GM10248 (cell line): ENCODE measurements at places on chromosomes 3 and 15.
A peak's percentile ranks its signal among the peaks of the same experiment; 100 is the strongest.

DNA sequence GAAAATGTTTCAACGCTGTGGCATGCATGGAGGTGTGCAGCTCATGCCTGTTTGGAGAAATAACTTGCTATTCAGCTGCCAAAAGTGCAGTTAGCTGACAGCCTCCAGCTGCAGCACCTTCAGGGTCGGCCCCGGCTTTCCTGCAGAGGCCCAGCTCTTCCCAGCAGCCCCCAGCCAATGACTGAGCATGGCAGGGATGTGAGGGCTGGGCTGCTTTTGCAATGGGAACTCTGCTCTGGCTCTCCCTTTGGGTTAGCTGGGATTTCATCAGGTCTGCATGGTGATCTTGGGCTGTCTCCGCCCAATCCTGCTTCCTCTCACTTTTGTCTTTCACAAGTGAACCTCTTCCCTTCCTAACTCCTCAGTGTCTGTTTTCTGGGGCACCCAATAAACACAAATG is 396.6 kb downstream of the EPHB1 start:
- DNase-seq, result no peak

DNA sequence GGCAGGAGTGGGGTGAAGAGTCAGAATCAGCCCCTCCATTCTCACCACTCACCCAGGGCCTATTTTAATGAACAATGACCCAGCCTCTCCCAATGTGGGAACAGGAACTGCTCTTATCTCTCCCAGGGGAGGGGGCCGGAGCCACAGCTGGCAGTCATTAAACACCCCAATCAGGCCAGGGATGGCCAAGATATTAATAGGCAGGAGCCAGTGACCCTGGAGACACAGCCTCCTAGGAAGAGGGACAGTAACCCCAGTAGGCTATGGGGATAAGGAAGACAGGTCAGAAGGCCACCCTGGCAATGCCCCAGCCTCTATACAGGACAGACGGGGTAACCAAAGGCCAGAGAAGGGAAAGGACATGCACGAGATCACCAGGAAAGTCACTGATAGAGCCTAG is 38.6 kb downstream of the VIPR1 start:
- DNase-seq, result no peak

- DNase-seq, result no peak
Observed at GRCh38 chr3:39232859-39233258, 40.5 kb upstream of the XIRP1 start.

GRCh38 chr3:113736548-113737089 is 9.4 kb downstream of the NAA50 start:
- DNase-seq, result peak; percentile 40

DNA sequence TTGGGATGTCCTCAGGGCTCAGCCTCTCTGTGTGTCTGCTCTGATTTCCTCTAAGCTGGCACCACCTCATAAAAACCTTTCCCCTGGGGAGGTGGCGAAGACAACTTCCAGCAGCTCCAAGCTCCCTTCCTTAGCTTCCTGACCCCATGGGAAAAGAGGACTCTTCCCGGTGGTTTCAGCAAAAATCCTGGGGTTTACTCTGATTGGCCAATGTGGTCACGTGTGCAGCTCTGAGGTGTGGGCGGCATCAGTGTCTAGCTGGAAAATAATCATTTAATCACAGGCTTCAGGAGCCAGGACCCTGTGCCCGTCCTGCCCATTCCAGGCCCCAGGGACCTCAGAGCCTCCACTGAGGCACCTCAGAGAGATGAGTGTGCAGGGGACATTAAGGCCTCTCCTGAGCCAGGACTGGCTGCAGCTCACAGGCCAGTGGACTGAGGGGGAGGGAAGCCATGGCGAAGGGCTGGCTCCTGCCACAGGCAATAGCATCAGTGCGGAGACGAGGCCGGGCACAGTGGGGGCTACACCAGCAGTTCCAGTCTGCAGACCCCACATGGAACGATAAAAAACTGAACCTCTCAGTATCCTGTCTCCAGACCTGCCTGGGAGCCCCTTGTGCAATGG is 104.1 kb downstream of the TPRA1 start:
- no peak for DNase-seq

DNA sequence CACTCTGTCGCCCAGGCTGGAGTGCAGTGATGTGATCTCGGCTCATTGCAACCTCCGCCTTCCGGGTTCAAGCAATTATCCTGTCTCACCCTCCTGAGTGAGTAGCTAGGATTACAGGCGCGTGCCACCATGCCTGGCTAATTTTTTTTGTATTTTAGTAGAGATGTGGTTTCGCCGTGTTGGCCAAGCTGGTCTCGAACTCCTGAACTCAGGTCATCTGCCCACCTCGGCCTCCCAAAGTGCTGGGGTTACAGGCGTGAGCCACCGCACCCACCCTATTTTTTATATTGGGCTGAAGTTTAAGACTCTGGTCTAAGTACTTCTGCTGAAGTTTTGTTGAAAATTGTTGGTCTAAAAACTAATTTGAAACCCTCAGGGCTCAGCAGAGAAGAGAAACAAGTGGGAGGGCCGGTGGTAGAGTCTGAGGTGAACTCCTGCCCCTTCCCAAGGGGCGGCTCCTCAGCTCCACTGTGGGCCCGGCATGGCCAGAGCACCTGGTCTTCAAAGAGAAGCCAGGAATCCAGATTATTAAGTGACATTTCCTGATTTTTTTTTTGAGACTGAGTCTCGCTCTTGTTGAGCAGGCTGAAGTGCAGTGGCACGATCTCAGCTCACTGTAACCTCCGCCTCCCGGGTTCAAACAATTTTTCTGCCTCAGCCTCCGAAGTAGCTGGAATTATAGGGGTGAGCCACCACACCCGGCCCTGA is 4.0 kb downstream of the HDAC11 start:
- no peak for DNase-seq

DNA sequence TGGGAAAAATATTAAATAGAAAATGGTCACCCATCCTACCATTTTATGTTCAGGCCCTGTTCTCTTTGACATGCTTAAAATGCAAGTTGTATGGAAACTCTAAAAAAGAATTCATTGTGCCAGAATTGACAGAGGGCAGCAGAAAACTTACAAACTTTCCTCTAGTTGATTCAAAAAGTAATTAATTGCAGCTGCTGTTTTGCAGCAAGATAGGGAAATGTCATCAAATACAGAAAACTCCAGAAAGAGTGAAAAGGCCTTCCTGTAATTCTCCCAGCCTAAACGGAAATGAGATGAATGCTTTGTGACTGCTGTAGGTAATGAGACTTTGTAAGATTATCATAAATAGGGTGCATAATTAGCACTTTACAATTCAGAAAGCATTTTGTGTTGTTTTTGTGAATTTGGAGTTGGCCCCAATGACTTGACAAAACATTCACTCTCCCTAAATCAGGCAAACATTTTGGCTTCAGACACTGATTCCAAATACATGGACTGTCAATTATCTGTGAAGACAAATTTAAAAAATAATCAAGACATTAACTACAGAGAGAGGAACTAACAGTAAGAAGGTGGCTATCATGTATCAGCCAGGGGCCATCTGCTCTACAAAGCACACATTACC is 861.8 kb downstream of the SQOR start:
- no peak for DNase-seq

DNA sequence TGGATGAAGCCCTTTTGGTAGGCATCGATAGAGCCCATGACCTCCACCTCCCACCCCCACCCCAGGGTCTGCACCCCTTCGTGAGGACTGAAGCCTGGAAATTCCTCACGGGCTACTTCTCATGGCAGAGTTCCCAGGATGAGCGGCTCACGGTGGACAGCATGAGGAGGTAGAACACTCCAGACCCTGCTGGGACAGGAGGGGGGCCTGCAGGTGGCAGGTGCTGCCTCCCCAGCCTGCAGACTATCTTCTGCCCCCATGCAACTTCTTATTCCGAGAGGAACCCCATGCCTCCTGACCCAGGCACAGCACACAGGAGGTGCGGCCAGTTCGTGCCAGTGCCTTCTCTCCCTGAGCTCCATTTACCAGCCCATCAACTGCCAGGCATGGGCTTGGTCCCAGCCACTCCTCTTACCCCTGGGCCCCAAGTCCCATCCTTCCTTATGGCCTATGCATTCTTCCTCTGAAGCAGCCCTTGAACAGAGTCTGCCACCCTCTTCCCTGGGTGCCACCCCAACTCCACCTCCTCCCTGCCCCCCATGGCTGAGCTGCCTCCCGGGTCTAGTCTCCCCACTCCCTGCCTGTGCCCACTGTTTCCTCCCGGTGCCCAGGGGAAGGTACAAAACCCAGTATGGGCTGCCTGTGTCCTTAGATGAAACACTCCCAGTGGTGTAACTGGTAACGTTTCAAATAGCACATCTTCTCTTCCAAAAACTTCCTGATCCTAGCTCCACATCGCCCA is 8.4 kb downstream of the TBC1D21 start:
- no peak for DNase-seq

DNA sequence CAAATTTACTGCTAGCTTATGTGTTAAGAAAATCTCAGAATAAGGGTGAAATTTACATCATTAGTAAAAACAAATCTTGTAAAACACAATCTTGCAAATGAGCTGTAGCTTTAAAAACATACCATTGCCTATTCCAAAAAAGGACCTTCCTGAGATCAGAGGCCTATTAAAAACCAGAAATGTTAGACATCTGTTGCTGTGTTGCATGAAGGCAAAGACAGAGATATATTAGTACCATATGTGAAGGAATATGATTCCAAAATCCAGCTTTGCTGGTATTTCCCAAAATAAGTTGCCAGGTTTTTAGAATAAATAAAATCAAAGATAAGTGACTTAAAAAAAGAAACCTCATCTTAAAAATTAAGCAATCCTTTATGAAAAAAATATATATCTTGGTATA is 504.1 kb upstream of the CDIN1 start:
- DNase-seq, result no peak

GRCh38 chr3:182983876-182984275 is 3.5 kb upstream of the DCUN1D1 start:
- DNase-seq, result no peak

DNA sequence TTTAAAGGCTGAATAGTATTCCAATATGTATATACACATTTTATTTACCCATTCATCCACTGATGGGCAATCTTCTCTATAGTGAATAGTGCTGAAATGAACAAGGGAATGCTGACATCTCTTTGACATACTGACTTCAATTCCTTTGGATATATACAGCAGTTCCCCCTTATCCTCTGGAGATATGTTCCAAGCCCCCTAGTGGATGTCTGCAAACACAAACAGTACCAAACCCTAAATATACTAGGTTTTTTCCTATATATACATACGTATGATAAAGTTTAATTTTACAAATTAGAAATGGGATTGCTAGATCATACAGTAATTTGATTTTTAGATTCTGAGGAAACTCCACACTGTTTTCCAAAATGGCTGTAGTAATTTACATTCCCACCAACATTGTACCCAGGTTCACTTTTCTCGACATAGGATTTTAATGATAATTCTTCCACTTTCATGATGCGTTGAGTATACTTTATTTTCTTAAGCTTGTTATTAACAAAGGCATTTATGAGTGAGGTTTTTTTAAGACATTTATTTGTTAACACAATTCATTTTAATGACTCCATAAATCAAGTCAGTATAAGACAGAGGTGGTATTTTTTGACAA is 38.2 kb downstream of the VPS13C start:
- DNase-seq, result no peak

DNA sequence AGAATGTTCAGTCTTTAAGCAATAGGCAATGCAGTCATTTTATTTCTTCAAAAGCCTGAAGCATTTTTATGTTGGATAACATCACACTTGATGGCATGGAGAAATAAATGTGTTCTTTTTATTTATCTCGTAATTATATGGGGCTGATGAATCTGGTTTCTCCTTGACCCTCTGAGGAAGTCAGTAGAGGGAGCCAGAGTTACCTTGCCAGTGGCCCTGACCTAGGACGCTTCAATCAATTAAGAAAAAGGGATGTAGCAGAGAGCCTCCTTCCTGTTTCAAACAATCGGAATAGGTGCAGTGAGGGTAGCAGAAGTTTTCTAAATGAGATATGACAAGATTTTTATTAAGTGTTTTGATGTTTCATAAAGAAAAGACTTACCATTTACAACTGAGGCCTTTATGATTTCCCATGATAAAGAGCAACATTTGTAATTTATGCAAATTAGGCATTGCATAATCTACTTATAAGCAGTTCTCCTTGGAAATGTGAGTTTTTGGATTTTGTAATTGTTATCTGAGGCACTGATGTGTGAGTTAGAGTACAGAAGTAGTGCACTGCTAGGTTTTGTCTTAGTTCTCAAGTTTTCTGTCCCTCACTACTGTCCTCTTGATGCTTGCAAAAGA is 129.1 kb downstream of the RAP2B start:
- DNase-seq, result peak; percentile 24

GRCh38 chr3:142272200-142272891 is 47.0 kb upstream of the GK5 start:
- no peak for DNase-seq

DNA sequence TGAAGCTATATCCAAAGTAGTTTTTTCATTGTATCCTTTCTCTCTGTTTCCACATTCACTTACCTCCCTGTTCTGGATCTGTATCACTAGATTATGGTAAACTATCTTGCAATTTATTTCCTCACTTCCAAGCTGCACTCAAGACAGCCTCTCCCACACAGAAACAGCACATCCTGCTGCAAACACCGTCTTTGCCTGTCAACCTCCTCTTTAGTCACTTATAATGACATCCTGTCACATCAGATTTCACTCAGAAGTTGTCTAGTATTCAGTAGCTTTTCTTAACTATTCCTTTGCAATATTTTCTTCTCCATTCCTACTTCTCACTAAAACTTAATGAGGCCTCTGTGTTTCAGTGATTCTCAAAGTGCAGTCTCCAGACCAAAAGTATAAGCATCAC is 490.8 kb downstream of the IGSF11 start:
- no peak for DNase-seq

DNA sequence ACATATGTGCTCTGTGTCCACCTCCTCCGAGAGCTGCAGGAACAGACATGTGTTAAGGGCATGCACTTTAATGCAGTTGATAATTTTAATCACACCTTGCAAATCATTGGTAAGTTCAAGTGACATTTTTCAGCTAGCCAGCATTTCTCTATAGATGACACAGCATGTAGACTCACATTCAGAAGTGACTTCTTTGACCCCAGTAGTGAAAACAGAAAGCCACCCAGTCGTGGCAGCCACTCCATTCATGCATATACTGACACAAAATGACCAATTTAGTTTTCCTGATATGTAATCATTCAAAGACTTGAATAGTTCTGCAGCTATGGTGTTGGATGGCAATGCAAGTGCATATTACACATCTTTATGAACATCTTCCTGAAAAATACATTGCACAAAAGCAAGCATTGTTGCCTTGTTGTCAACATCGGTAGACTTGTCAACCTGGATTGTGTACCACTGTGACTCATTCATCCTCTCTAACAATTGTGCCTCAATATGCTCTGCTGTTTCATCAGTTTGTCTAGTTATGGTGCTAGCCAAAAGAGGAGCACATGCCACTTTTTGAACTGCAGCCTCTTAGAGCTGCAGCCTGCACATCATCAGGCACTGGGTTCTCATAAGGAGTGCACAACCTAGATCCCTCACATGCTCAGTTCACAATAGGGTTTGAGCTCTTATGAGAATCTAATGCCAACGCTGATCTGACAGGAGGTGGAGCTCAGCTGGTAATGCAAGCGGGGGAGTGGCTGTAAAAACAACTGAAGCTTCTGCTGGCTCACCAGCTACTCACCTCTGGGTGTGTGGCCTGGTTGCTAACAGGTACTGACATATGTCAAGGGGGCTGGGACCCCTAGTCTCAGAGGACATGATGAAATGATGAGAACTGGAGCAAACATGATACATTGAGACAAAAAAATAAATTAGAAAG is 622.0 kb downstream of the PYDC2 start:
- no peak for DNase-seq

GRCh38 chr3:15102256-15102655 is 3.3 kb upstream of the RBSN start:
- no peak for DNase-seq
